ENCODE measurements at places on chromosomes 2 and 18.

GRCh38 chr2:155377266-155377680 is 678.8 kb downstream of the KCNJ3 start:
- no peak for DNase-seq

GRCh38 chr2:11616097-11616687 is 53.8 kb downstream of the NTSR2 start:
- DNase-seq, result no peak

DNA sequence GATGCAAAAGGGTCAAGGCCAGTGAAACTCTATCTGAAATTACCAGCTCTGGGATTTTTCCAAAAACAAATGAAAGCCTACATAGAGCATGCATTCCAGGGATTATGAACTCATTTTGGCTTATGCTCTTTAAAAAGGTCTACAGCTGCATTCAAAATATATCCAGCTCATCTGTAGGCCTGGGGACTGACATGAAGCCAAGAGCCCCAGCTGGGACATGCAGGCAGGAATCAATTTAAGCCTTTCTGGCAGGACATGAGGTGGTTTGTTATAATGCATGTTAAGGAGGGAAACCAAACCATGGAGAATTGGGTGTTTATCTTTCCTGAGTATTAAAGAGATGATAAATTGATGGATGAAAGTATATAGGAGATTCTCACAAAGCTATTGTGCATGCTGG is 164.5 kb downstream of the RBM43 start:
- DNase-seq, result no peak

- no peak for DNase-seq
These were observed 431.1 kb upstream of the ZEB2 start for GRCh38 chr2:144950899-144951560.

DNA sequence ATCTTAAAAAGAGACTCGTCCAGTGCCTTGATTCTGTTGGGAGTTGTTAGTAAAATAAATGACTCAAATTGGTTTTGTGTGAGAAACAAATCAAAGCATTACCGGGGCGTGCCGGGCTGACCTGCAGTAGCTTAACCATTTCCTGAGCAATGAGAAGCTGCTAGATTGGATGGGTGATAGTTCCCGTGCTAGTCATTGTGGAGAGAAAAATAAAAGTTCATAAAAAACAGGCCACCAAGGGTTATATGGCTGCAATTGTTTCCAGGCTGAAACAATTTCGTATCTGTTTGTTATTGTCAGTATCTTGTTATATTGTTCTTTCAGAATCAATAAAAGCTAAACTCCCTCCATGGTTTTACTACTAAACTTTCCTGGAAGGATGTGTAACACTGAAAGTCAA is 314.4 kb downstream of the MTX2 start:
- DNase-seq, result no peak

DNA sequence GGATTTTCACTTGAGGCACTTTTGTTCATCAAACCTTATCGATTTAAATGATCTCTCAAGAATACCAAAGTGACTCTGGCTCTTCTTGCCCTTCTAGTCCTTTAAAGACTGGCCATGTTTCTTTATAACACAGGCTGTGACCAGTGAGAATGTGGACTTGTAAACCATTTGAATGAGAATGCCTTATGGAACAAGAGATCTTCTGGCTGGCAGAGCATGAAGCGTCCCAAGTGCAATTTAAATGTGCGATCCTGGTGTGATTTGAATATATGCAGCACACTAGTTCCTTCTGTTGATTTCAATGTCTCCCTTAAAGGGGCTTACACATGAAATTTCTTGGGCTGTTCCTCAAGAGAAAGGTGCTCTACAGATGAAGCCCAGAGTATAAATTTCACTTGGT is 262.4 kb upstream of the CCDC68 start:
- no peak for DNase-seq

DNA sequence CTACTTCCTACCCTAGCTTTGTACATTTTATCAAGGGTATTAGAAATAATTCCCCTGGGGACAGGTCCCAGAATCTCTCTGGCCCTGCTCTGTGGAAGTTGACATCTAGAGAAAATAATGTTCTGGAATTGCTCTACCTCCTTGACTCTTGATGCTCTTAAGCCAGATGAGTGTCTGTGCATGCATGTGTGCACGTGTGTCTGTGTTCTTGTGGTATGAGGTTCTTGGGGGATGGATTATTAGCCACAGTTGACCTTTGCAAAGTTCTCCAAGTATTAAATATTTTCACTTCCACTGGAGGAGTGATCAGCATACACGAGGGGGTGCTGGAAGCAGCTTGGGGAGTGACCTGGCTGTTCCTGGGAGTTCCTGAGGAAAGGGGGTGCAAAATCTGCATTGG is 61.2 kb upstream of the PELI1 start:
- DNase-seq, result no peak

DNA sequence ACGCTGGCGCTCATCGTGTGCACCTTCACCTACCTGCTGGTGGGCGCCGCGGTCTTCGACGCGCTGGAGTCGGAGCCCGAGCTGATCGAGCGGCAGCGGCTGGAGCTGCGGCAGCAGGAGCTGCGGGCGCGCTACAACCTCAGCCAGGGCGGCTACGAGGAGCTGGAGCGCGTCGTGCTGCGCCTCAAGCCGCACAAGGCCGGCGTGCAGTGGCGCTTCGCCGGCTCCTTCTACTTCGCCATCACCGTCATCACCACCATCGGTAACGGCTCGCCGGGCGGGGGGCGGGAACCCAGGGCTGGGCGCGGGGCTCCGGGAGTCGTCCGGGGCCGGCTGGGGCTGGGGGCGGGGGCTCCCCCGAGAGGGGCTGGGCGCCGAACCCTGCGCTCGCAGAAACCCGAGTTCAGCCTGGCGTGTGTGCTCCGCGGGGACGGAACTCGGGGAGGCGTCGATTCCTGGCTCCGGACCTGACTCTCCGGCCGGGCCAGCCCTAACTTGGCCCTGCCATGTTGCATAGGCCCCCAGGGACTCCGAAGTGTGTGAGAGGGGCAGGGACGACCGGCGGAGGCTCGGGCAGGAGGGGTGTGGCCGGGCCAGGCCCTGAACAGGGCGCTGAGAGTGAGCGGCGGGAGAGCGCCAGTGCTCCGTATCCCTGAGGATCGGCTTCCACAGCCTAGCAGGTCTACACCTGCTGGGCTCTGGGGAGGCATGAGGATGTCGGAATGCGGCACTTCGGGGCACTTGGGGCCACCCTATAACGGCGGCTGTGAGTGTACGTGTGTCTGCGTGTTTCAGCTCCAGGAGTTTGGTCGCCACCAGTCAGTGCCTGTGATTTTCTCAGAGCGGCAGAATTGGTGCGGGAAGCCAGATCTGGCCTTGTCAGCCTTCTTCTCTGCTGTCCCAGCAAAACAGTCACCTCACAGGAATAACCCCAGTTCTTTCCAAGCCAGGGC is 651 bp downstream of the KCNK3 start:
- no peak for DNase-seq

DNA sequence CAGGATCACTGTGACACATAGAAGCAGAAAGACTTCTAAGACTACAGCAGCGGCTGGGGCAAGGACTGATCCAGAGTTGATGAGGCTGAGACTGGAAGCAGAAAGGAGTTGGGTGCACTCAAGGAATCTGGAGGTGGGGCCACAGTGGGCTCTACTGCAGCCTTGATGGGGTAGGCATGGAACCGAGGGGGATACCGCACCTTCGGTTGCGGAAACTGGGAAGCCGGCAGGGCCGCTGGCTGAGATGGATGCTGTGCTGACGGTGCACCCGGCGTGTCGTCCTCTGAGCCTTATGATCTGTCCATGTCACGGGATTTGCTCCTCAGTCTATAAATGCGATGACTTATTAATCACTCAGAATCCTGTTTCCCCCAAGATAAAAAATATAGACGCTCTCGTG is 473.5 kb upstream of the MYT1L start:
- no peak for DNase-seq
